ENCODE measurements at places on chromosomes 4 and X. TPM values are rescaled to one million over a fixed set of nuclear protein-coding genes. Genes with fewer than 3 reads are reported as not detected.
A peak's percentile ranks its signal among the peaks of the same experiment; 100 is the strongest.

DNA sequence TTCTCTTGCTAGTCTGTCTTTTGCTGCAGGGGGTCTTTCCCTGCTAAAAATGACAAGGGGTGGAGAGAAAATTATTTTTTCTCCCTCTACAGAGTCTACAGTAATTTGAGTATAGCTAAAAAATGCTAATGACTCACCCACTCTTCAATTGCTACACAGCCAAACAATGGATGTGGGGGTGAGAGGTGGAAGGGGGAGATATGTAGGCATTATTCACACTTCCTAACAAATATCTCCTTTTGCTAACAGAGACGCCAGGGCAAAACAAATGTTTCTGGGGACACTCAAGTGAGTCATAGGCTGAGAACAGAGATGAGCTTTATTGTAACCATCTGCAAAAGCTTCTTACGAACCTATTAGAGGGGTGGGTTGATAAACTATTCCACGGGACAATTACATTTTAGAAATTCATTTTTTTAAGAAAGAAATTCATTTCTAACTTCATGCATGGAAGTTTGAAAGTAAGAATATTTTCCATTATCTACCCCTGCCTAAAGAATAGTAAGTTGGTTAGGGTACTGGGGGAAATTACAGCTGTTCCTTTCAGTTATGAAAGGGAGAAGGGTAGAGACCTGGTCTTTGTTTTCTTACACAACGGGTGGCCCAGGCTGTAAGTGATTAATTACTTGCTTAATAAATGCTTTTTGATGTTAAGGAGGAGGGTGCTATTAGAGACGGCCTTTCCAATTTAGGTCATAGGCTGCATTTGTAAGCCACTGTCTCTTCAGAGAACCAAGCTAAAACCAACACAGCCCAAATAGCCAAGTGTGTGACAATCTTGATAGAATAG is 12.8 kb downstream of the SCD5 start:
- no peak for DNase-seq

The MMRN1 gene
- 266 TPM for total RNA-seq

- DNase-seq: peak; percentile 78
Measured at GRCh38 chrX:102599084-102599950, at the start of gene ARMCX5. TSS of gene ARMCX5 (plus strand) at chrX:102599515. CDS start at chrX:102602142, 2,627 bp downstream.

- no peak for DNase-seq
Measured at GRCh38 chr4:130077275-130077674, 981.3 kb downstream of the C4orf33 start.

- no peak for DNase-seq
Measured at GRCh38 chr4:94447754-94448411, 3.9 kb upstream of the PDLIM5 start.

DNA sequence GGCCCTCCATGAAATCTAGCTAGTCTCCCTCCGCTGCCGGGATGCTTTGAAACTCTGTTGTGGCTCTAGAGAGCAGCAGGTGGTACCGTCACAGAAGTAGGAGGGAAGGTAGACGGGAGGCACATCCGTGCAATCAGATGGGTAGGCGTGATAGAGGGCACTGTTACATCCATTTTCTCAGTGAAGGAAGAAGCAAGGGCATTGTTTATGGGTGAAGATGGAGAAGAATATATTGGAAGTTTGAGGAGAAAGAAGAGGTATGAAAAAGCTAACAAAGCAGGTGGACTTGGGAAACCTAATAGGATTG is 1.3 kb downstream of the ANAPC4 start:
- no peak for DNase-seq

Measured in uterus (tissue), 4 donors.